ENCODE measurements at places on chromosomes 7 and 10.

DNA sequence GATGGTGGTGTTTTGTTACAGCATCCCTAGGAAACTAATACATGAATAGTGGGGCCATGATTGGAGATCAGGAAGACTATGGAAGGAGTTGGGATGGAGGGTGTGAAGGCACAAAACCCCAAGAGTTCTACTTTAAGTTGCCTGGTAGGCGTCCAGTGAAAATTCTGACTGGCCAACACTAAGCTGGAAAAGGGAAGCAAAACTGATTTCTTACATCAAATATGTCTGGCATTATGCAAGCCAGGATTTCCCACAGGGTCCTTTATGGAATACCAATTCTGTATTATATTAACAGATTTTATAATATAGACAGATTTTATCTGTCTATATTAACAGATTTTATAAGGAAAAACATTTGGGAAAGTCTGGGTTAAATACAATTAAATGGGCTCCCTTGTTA, 16.2 kb downstream of the CPVL start:
- no peaks in the 10 kb centered on the region for H3K4me1 ChIP-seq
- H3K36me3 ChIP-seq, result no peaks in the 10 kb centered on the region
- DNase-seq, result no peak
- no peak overlapping the region for H3K27ac ChIP-seq
- no peaks in the 10 kb centered on the region for H3K27me3 ChIP-seq

- H3K4me1 ChIP-seq, result peaks cover 24% of the 10 kb centered on the region
- H3K4me3 ChIP-seq, result no peak overlapping the region
- DNase-seq, result peak; percentile 96
Observed at GRCh38 chr7:50739744-50740435, 42.8 kb downstream of the GRB10 start.

DNA sequence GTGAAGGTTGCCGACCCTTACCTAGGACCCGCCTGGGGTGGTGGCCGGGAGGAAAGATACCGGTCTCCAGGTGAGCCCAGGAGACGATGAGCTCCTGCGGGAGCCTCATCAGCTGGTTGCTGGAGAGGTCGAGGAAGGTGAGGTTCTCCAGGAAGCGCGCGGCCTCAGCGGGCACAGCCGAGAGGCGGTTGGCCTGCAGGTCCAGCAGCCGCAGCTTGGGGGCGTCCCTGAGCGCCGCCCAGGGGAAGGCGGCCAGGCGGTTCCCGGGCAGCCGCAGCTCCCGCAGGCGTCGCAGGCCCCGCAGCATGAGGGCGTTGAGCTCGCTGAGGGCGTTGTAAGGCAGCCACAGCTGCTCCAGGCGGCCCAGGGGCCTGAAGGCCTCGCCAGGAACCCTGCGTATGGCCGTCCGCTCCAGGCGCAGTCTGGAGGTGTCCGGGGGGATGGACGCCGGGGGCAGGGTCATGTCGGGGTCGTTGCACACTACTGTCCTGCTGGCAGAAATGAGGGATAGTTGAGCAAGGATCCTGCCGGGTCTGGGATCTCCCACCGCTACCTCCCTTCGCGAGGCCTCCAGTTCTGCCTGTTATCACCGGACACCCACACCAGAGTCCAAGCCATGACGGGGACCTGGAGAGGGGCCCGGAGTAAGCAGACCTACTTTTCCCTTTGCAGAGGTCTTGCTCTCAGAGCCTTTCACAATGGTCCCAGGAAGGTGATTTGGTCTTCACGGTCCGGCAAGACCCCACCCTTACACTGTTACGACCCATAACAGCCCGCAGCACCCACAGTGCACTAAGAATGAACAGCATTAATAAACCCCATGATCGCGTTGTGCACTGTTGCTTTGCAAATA, 3.9 kb downstream of the LRIT1 start:
- DNase-seq, result no peak
- no peaks in the 10 kb centered on the region for H3K4me1 ChIP-seq
- H3K4me3 ChIP-seq, result no peak overlapping the region
- no peak overlapping the region for H3K27ac ChIP-seq
- H3K36me3 ChIP-seq, result no peaks in the 10 kb centered on the region
- no peaks in the 10 kb centered on the region for H3K27me3 ChIP-seq

GRCh38 chr10:69472544-69472943, 21.3 kb downstream of the TSPAN15 start:
- no peaks in the 10 kb centered on the region for H3K36me3 ChIP-seq
- no peak for DNase-seq
- peaks cover 2% of the 10 kb centered on the region for H3K4me1 ChIP-seq
- H3K27me3 ChIP-seq, result no peaks in the 10 kb centered on the region

DNA sequence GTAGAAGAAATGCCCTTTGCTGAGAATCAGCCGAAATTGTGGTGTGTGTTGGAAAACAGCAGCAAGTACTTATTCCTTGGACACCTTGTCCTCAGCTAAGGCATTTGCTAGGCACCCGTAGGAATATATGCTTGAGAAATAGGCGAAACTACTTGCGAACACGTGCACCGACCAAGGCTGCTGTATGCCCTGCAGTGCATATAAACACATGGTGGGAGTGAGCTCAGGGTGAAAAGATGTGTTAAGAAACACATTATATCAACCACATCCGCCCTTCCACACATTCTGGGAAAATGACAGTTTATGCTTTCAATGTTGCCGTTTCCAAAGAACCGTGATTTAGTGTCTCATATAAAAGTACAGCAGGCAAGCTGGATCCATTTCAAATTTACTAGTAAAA, 199.2 kb downstream of the JCAD start:
- H3K36me3 ChIP-seq, result no peaks in the 10 kb centered on the region
- H3K4me1 ChIP-seq, result no peaks in the 10 kb centered on the region
- no peak overlapping the region for H3K4me3 ChIP-seq
- DNase-seq, result no peak
- no peaks in the 10 kb centered on the region for H3K27me3 ChIP-seq

GRCh38 chr7:54701982-54702381, 57.0 kb downstream of the SEC61G start:
- H3K4me3 ChIP-seq, result no peak overlapping the region
- H3K27ac ChIP-seq, result no peak overlapping the region
- H3K27me3 ChIP-seq, result peaks cover 4% of the 10 kb centered on the region
- H3K36me3 ChIP-seq, result no peaks in the 10 kb centered on the region

DNA sequence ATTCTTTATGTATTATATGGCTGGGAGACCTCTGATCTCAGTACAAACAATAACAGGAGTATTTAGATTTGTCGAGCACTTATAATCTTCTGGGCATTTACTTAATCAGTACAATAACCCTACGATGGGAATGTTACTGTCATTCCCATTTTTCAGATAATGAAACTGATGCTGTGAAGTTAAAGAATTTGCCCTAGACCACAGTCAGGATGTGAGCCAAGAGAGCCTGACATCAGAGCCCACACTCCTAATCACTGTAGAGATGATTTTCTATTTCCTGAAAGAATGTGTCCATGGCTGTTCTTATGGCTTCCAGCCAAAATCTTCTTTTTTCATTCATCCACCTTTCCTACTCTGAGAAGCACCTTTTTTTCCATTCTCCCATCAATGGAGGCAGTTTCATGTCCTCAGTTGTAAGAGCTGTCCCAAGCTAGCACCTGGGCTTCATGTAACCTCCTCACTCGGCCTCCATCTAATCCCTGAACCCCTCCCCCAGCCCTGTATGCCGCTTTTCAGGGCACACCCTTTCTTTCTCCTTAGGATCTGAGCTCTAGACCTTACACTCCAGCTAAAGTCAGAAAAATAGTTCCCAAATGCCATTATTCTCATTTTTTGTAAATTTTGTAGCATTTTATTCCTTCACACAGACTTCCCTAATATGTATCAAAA, 12.2 kb upstream of the CAV1 start:
- DNase-seq, result no peak
- no peaks in the 10 kb centered on the region for H3K36me3 ChIP-seq
- no peak overlapping the region for H3K4me3 ChIP-seq
- peaks cover 3% of the 10 kb centered on the region for H3K27me3 ChIP-seq
- no peak overlapping the region for H3K27ac ChIP-seq

GRCh38 chr10:49283491-49283890, 15.5 kb upstream of the C10orf71 start:
- H3K27me3 ChIP-seq, result no peaks in the 10 kb centered on the region
- H3K4me3 ChIP-seq, result no peak overlapping the region
- no peak overlapping the region for H3K27ac ChIP-seq
- DNase-seq, result no peak
- no peaks in the 10 kb centered on the region for H3K36me3 ChIP-seq
- peaks cover 6% of the 10 kb centered on the region for H3K4me1 ChIP-seq

- peaks cover 11% of the 10 kb centered on the region for H3K36me3 ChIP-seq
- no peaks in the 10 kb centered on the region for H3K27me3 ChIP-seq
- no peak overlapping the region for H3K4me3 ChIP-seq
- no peak overlapping the region for H3K27ac ChIP-seq
Observed at GRCh38 chr10:94607111-94607510, 61.5 kb downstream of the HELLS start.

DNA sequence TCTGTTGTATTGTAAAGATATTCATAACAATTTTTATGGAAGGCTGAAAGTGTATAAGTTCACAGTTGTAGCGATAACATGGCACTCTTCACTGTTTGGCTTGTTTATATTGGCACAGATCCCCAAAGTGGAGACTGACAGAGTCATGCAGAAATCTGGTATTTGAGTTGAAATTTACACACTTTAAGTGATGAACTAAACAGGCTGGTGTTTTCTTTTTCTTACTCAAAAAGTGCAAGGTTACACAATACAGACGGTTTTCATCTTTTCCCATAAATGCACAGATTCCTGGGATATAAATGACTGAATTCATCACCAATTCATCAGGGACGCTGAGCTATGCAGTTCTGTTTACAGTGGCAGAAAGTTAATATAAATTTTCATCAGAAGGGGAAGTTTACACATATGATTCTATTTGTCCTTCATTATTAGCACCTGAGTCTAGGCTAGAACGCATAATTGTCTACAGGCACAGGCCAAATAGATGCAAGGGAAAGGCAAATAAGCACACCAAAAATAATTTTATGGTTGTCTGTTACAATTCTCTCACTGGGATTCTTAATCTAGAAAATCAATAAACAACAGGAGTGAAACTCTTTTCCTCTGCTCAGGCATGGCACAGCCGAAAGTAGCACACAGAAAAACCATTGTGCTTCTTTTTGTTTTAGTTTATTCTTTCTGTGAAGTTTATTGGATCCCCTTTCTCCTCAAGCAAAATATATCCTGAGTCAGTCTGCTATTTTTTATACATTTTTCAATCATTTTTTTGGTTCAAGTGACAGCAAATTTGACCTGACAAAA, 88.0 kb downstream of the FOXP2 start:
- H3K36me3 ChIP-seq, result no peaks in the 10 kb centered on the region
- H3K27ac ChIP-seq, result no peak overlapping the region
- H3K4me3 ChIP-seq, result no peak overlapping the region
- H3K27me3 ChIP-seq, result no peaks in the 10 kb centered on the region

- no peak for DNase-seq
- H3K36me3 ChIP-seq, result no peaks in the 10 kb centered on the region
- H3K27me3 ChIP-seq, result no peaks in the 10 kb centered on the region
- H3K27ac ChIP-seq, result no peak overlapping the region
- no peak overlapping the region for H3K4me3 ChIP-seq
- peaks cover 1% of the 10 kb centered on the region for H3K4me1 ChIP-seq
Observed at GRCh38 chr7:142745745-142746144, 3.5 kb upstream of the PRSS1 start.

GRCh38 chr10:92327445-92328433, 36.8 kb downstream of the MARCHF5 start:
- no peak for DNase-seq
- H3K36me3 ChIP-seq, result no peaks in the 10 kb centered on the region
- H3K4me1 ChIP-seq, result peaks cover 5% of the 10 kb centered on the region
- H3K27ac ChIP-seq, result no peak overlapping the region
- H3K27me3 ChIP-seq, result no peaks in the 10 kb centered on the region

DNA sequence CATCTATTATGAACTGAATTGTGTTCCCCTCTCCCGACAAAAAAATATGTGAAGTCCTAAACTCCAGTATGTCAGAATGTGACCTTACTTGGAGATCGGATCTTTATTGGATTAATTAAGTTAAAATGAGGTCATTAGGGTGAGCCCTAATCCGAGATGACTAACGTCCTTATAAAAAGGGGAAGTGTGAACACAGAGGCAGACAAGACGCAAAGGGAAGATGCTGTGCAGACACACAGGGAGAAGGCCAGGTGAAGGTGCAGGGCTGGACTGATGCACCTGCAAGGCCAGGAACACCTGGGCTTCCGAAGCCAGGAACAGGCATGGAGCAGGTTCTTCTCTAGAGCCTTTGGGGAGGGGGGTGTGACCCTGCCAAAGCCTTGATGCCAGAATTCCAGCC, 187.8 kb downstream of the PARD3 start:
- DNase-seq, result no peak
- H3K4me1 ChIP-seq, result no peaks in the 10 kb centered on the region
- no peak overlapping the region for H3K4me3 ChIP-seq
- H3K27me3 ChIP-seq, result no peaks in the 10 kb centered on the region
- no peak overlapping the region for H3K27ac ChIP-seq

- H3K27me3 ChIP-seq, result no peaks in the 10 kb centered on the region
- no peaks in the 10 kb centered on the region for H3K4me1 ChIP-seq
- no peak overlapping the region for H3K27ac ChIP-seq
- H3K4me3 ChIP-seq, result no peak overlapping the region
Observed at GRCh38 chr10:78599122-78599853, 469.5 kb upstream of the ZMIZ1 start.

GRCh38 chr10:74542077-74542476, 284.3 kb upstream of the KAT6B start:
- no peaks in the 10 kb centered on the region for H3K36me3 ChIP-seq
- H3K4me3 ChIP-seq, result no peak overlapping the region
- H3K4me1 ChIP-seq, result no peaks in the 10 kb centered on the region

DNA sequence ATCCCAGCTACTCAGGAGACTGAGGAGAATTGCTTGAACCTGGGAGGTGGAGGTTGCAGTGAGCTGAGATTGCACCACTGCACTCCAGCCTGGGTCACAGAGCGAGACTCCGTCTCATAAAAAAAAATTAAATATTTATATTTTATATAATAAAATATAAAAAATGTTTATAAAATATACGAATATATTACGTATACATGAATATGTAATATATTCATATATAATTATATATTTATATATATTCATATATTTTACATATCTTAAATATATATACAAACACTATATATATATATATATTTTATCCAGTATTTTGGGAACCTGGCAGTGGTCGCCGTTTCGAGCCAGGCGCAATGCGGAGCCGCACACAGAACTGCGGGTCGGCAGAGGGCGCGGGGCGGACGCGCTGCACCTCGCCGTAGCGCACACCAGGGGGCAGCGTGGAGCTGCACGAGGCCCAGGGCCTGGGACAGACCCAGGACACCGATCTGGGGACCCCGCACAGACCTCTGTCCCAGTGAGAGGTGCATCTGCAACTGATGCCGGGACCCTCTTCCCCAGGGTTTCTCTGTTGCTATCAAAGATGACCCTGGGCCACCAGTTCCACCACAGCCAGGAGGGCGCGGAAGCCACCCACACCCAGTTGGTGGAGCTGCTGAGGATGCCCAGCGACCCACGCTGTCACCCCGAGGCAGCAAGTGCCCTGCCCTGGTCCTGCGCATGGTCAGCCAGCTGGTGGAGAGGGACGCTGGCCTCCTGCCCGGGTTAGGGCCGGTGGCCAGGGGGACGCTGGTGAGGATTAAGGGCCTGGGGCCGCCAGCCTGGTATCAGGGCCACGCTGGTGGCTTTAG, 22.7 kb downstream of the AP5Z1 start:
- H3K27me3 ChIP-seq, result no peaks in the 10 kb centered on the region
- no peaks in the 10 kb centered on the region for H3K4me1 ChIP-seq
- H3K4me3 ChIP-seq, result no peak overlapping the region
- no peak overlapping the region for H3K27ac ChIP-seq
- no peaks in the 10 kb centered on the region for H3K36me3 ChIP-seq
